RPMI7951 (cell line): ENCODE measurements at places on chromosomes 5 and 9.

DNA sequence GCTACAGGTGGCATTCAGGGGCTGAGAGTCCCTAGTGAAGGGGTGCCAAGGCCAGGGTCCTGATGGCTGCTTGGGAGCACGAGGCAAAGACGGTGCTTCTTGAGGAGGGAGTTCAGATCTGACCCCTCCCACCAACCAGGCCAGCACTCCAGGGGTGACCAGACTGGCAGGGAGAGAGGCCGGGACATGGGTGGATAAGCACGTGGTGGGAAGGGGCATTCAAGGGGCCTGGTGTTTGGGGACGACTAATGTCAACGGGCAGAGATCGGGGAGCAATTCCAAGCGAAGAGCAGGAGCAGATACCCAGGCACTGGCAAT is 4.5 kb downstream of the RGS14 start:
- no peak for DNase-seq

DNA sequence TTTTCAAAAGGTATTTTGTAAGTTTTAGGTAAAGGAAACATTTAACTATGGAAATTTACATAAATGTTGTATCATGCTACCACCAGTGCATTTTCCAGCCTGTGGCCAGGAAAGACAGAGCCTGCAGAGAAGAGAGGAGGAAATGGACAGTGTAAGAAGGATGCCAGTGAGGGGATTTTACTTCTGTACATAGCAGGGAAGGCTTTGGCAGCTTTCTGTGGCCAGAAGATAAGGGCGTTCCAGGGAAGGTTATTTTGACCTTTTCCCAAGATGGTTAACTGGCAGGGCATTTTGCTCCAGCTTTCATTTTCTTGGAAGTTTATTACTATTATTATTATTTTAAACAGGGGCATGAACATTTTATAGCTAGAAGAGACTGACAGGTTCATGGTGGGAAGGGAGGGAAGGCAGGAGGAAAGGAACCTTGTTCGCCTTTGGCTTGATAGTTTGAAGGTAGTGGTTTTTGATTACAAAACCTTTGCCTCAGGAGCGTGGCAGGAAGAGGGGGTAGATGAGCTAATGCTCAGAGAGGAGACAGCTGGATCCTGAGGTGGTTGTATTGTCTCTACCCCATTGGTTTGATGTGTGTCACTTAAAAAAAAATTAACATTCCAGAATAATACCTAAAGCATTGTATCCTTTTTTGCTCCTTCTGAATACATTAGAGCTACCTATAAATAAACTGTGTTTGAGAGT is 4.1 kb downstream of the ISOC1 start:
- DNase-seq, result no peak

- no peak for DNase-seq
Measured at GRCh38 chr9:17862101-17862500, 283.2 kb downstream of the SH3GL2 start.

- peak; percentile 56 for DNase-seq
Measured at GRCh38 chr5:17302106-17302505, 84.7 kb downstream of the BASP1 start.

GRCh38 chr5:94093300-94093699 is 351.9 kb upstream of the POU5F2 start:
- DNase-seq, result no peak

DNA sequence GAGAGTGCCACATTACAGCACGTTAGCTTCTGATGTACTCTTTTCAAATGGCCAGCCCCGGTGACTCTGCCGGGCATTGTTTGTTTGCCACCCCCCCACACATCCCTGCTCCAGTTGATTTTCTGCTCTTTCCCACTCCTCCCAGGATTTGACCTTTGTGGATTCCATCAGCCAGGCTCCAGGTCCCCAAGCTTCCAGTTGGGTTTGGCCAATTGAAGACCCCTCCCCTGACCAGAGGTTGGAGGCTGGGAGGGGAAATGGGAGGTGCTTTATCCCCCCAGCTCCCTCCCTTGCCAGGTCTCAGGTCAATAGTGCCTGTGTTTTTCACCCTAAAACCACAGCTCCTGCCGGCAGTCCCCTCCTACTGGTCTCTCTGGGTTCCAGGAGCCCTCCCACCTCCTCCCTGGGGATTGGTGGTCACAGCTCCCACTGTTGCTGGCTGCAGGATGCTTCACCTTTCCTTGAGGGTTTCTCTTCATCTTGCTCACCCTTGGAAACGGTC is 34.9 kb downstream of the IRF1 start:
- no peak for DNase-seq

- DNase-seq, result peak; percentile 15
Measured at GRCh38 chr5:110625376-110625999, 101.0 kb downstream of the TMEM232 start.

GRCh38 chr9:87889882-87890252 is 7.2 kb downstream of the SPATA31E1 start:
- no peak for DNase-seq

- DNase-seq, result no peak
Measured at GRCh38 chr5:156450778-156451177, 123.8 kb downstream of the SGCD start.

GRCh38 chr9:117551171-117551570 is 136.3 kb upstream of the ASTN2 start:
- DNase-seq, result no peak

DNA sequence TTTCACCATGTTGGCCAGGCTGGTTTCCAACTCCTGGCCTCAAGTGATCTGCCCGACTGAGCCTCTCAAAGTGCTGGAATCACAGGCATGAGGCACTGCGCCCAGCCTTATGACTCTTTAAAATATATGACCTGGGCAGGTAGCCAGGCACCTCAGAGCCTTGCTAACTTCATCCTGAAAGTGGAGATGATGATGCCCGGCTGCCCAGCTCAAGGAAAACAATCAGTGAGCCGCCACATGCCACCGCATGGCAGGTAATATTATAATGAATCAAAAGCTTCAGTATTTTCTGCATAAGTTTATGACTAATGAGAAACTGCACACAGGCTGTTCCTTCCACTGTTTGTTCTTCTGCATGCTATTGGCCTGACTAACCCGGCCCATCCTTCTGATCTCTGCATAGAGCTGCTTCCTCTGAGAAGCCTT is 30.4 kb upstream of the DMRT1 start:
- no peak for DNase-seq

GRCh38 chr5:81147886-81148571 is 85.1 kb upstream of the CKMT2 start:
- DNase-seq, result peak; percentile 8

DNA sequence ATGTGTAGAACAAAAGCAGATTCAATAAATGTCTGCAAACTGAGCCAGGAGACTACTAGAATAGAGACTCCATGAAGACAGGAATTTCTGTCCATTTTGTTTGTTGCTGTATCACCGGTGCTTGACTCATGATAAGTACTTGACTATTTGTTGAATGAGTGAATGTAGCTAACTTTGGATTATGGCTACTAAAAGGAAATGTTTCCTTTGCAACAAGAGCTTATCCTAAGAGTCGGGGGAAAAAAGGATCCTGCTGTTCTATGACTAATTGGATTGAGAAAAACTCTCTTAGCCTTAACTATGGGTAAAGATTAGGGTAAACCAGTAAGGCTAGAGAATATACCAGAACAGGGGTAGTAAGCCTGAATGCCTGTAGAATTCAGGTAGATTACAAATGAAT is 3.5 kb downstream of the PAIP1 start:
- no peak for DNase-seq

DNA sequence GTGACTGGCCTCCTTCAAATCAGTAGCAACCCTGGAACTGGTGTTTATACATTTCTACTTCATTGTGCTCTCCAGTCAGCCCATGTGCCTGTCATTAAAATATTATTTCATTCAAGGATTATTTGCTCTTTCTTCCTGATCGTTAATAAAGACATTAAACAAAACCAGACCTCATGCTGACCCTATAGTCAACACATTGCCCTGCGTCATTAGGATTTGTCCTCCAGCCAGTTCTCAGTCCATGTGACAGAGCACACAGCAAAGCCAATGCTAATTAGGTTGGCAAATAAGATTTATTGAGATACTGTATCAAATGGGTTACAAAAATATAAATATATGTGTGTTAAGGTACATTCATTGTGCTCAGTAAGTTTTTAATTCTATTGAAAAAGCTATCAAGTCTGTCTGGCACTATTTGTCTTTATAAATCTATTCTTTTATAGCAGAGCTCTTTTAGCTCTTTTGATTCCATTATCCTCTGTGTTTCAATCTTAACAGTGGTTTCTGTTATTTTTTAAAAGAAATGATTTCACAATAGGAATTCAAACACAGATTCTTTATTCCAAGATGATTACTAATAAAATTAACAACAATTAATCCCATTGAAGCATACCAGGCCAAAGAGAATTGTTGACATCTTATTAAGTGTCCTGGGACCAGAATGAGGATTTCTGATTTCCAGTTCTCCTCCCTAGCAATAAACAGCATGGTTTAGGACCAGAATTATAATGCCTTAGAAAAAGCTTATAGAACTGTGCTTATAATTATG is 209.4 kb upstream of the RGMB start:
- no peak for DNase-seq

DNA sequence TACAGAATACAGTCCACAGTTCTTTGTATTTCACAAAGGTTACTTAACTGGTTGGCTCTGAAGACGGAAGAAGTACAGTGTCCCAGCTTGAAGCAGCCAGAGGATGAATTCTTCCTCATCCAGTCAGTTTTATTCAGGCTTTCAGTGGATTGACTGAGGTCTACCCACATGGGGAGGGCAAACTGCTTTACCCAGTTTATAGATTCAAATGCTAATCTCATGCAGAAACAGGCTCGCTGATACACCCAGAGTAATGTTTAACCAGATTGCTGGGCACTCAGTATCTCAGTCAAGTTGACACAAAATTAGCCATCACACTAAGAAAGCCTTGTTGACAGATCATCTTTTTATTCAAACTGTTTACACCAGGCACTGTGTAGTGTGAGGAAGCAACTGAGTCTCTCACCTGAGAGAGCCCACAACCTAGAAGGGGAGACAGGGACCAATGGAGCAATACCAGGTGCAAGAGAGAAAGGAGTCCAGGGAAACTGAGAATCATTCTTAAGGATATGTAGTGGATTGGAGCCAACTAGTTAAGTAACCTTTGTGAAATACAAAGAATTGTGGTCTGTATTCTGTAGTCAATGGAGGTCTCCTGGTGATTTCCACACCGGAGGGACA is 15.9 kb downstream of the LRRC70 start:
- DNase-seq, result no peak

GRCh38 chr9:95494022-95494415 is 22.8 kb downstream of the PTCH1 start:
- no peak for DNase-seq

DNA sequence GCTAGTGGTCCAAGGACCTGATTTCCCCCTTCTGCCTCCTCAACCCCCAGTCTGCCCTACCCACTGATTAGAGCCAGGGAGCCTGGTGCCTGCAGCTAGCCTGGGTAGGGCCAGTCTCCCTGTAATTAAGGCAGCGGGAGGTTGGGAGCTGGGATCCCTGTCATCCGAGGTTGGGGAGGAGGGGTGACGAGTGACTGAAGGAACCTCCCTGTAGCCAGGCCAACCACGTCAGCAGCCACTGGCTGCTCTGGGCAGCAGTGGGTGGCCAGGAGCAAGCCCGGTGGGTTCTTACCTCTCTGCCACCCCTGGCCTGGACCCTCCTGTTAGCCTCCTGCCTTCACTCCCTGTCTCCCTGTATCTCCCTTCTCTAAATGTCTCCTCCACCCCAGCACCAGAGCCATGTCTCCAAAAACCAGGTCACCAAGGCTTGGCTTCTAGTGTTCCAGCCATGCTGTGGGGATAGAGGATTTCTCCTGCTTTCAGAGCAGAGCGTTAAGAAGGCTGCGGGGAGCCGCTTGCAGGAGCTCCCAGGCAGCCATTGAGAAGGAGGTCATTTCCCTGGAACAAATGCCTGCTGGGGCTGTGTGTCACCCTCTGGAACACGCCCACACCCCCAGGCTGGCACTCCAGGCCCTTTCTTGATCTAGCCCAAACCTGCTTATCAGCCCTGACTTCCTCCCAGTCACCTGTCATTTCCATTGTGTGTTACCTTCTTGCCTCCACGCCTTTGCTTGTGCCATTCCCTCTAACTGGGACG is 65.0 kb upstream of the GGTA1 start:
- DNase-seq, result no peak

GRCh38 chr9:109035684-109036423 is 22.6 kb upstream of the CTNNAL1 start:
- DNase-seq, result peak; percentile 88

- DNase-seq, result no peak
Measured at GRCh38 chr9:120375316-120375715, 204.7 kb downstream of the CDK5RAP2 start.

GRCh38 chr5:176540476-176540899 is 3.3 kb upstream of the RNF44 start:
- DNase-seq, result no peak

DNA sequence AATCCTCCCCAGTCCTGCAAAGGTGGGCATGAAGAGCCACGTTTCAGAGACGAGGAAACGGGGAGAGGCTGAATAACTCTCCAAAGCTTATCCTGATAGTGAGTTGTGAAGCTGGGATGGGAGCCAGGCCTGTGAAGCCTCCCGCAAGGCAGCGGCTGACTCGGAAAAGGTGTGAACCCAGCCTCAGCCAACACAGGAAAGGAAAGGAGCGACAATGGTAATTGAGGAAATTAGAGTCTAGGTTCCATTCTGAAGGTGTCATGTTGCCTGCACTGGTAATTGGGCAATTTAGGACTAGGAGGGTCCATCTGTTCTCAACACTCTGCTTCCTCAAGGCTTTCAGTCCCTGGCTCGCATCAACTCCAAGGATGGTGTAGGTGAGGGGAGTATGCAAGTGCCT is 83.4 kb downstream of the LIFR start:
- DNase-seq, result no peak

- no peak for DNase-seq
Measured at GRCh38 chr5:160537116-160537515, 115.5 kb downstream of the PTTG1 start.

DNA sequence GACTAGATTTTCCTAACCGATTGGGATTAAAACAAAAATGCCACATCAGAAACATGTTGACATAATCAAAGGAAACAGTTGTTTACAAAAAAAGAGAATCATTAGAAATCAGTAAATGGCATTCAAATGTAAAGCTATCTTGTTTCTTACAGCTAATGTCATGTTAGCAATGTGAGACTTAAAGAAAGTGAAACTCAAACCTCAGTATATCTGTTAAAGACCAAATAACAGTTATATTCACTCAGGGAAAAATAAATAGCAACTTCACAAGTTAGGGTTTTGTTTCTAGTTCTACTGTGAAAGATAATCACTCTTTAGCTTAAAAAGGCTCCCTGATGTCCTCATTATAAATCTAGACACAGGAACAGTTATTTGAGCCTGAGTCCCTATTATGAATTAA is 189.3 kb upstream of the EFNA5 start:
- no peak for DNase-seq

DNA sequence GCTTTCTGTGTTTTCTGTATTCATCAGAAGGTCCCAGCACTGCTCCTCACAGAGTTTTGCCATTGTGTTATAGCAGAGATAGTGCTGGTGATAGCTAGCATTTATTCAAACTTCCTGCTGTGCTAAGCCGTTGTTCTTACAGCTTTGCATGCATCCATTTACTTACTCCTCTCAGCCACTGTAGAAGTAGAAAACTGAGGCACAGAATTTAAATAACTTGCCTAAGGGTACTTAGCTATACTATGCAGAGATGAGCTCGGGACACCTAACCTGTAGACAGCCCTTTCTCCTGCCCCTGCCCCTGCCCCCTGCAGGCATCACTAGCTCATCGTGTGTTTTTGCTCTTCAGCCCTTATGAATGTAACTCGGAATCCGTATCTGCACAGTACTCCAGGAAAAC is 227.6 kb downstream of the SAXO1 start:
- DNase-seq, result no peak
